ENCODE measurements at places on chromosomes 11 and 22.
A peak's percentile ranks its signal among the peaks of the same experiment; 100 is the strongest.

GRCh38 chr11:26739366-26740073, 17.7 kb upstream of the SLC5A12 start:
- DNase-seq: no peak

GRCh38 chr11:107605061-107606006, 14.4 kb downstream of the ELMOD1 start:
- DNase-seq: no peak

DNA sequence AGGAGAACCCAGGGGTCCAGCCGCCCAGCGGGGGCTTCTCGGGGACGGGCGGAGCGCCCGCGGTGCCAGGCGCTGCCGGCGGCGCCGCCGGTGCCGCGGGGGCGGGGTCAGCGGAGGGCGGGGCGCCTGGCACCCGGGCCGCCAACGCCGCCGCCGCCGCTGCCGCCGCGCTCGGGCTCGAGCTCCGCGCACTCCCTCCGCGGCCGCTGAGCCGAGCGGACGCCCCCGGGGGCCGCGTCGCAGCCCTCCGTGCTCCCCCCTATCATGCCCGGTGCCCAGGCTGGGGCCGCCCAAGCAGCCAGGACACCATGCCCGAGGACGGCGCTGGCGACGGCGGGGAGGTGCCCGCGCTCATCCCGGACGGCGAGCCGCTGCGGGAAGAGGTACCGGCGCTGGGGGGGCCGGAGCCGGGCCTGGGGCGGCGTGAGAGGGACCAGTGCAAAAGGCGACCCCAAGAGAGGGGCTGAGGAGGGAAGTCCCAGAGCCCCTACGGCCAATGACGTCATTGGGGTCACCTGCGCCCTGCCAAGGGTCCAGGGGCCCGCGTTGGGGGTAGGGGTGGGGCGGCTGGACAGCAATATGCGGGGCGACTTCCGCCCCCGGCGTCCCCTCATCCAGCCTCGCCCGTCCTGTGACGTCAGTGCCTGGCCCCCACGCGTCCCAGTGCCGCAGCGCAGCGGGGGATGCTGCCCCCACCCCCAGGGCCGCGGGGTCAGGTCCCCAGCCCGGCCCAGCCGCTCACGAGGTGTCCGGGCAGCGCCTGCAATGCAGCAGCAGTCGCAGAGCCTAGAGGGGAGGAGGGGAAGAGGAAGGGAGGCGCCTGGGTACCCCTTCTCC, at the start of gene TMEM151A:
TMEM151A (plus strand) TSS at position 189 of the 837 bp plus-strand sequence; CDS start at position 309, 120 bp downstream.
- DNase-seq: no peak

- DNase-seq: no peak
These were observed 3.1 kb upstream of the CLDN5 start for GRCh38 chr22:19527321-19527721.

DNA sequence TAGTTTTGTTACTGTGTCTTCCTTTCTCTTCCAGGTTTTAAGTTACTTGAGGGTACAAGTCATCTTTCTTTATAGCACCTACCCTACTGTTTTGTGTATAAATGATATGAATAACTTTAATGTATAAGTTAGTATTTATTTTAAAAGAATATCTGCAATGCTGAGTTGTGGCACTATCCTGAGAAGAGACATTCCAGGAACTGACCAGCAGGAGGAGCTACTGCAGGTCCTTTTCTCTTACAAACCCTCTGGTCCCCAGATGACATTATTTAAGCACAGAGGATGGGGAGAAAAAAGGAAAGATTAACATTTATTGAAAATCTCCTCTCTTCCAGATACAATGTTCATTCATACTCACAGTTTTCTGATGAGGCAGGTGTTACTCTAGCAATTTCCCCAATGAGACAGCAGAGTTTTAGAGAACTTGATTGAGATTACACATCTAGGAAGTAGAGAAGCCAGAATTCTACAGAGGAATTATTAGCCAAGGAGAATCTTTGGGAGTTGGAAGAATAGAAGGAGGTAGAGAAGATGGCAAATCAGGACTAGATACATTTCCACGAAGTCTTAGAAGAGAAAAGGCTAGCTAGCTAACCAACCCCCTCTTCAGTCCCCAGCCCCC, 541.2 kb upstream of the API5 start:
- peak; percentile 17 for DNase-seq

GRCh38 chr11:35122308-35122707, 16.7 kb upstream of the CD44 start:
- no peak for DNase-seq

DNA sequence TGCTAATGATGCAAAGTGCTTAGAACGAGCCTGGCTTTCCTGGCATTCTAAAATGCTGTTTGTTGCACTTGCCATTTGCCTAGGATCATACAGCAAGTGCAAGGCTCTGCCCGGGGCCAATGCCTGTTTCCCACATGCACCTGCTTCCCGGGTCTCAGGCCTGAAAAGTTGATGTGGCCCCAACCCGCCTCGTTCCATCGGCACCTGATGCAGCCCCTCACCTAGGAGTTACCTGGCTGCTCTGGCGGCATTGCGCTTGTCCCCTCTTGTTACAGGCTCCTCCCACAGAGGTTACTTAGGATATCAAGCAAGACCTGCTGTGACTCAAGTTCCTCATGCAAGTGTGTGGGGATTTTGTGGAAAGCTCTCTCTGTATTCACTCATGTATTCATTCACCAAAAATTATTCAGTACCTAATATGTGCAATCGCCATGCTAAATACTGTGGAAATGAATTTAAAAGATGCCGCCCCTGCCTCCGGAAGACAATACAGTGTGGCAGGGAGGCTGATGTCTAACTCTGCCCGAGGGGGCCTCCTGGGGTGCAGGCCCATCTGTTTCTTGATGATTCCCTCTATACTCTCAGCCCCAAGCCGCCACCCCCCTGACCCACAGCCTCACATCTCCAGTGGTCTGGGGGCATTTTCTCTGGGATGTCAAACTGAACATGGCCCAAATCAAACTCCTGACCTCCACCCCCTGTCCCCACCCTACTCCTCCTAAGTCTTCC, 184.5 kb downstream of the EFCAB6 start:
- no peak for DNase-seq

DNA sequence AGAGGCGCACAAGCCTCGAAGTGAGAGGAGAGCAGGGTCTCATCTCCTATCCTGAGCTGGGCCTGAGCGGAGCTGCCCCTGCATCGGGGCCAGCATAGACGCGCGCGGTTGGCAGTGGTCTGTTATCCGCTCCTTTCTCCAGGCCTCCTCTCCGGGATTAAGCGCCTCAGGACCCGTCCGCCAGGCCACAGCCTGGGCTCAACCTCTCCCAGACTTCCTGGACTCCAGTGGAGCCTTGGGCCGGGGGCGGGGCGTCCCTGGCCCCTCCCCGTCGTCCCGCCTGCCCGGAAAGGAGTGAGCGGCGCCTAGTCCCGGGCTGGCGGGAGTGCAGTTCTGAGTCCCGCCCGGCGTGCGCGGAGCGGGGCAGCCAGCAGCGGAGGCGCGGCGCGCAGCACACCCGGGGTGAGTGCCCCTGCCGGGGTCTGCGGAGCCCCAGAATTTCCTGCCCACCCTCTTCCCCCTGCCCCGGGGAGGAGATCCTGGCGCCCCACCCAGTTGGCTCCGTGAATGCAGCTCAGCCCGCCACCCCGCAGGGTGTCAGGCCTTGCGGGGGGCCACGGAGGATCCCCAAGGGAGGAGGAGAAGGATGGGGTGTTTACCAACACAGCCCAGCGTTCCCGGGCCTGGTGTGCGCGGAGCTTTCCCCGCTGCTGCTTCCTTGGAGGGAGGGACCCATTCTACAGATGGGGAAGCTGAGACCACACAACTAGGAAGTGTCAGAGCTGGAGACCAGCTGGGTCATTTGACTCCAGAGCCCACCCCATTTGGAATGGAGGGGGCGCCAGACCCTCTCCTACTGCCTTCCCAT, at the start of gene TCIRG1:
TCIRG1 (plus strand) TSS at position 308 of the 808 bp plus-strand sequence. CDS start 2,247 bp downstream, outside the sequence.
- DNase-seq: peak; percentile 92

- DNase-seq: no peak
These were observed 1.9 kb downstream of the FBXO7 start for GRCh38 chr22:32476281-32477195.

GRCh38 chr22:22986640-22987039, 83.7 kb upstream of the GNAZ start:
- DNase-seq: no peak

GRCh38 chr11:79510960-79511359, 70.1 kb upstream of the TENM4 start:
- DNase-seq: no peak

DNA sequence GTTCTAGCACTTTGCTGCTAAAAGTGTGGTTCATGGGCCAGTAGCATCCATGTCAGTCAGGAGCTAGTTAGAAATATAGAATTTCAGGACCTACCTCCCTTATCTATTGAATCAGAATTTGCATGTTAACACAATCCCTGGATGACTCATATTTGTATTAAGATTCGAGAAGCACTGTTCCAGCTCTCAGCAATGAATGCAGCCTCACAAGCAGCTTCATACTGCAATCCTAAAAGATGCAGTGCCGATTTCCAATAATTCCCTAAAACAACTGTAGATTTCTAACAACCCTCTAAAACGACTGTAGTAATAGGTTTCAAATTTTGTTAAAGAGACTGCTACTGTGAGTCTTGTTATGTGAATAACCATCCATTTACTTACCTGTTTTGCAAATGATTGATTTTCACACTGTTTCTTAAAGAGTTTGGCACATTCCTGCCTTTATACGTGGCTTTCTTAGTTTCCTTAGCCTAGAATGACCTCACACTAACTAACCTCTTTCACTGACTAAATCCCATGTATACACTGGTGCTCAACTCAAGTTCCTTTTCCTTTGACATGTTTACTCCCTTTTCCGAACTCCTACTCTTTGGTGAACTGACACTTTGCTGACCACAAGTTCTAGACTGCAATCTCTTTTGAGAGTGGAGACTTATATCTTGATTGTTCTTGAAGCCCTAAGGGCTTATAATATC, 511.8 kb downstream of the METTL15 start:
- DNase-seq: no peak

DNA sequence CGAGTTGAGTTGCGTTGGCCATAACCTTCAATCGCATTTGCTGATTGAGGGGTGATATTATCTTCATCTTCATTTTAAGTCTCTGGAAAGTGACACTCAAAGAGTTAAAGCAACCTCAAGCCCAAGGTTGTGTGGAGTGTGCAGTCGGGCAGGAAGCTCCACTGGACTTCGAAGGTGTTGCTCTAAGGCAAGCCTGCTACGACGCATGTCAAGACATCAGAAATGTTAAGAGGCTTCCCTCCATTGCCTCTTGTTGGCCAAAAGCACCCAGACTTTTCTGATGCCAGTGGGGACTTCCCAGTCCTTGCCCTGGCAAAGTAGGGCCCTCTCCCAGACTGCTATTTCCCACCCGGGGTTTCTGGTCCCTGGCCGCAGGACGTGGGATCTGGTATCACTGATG, 23.6 kb upstream of the SCGB1D1 start:
- DNase-seq: no peak

GRCh38 chr22:19058713-19059451, 63.3 kb downstream of the DGCR2 start:
- DNase-seq: no peak

GRCh38 chr22:47064016-47064415, 301.6 kb downstream of the TBC1D22A start:
- DNase-seq: no peak

DNA sequence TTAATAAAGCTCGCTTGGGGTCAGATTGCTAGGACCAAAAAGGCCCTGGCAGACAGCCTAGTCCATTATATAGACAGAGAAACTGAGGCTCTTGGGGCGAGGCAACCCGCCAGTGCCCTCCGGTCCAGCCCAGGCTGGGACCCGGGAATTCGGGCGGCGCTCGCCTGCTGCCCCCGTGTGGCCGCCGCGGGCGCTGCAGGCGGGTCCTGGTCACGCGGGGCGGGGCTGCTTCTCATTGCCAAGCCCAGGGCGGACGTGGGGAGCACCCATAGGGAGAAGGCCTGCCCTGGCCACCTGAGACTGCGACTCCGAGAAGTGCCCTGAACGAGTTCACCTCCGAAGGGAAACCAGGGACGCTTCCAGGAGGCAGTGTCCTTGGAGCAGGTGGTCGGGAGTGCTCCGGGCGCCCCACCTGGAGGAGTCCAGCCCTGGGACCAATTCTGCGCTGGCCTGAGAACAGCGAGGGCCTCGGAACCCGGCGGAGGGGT, 36.0 kb upstream of the CSNK1E start:
- DNase-seq: peak; percentile 69

DNA sequence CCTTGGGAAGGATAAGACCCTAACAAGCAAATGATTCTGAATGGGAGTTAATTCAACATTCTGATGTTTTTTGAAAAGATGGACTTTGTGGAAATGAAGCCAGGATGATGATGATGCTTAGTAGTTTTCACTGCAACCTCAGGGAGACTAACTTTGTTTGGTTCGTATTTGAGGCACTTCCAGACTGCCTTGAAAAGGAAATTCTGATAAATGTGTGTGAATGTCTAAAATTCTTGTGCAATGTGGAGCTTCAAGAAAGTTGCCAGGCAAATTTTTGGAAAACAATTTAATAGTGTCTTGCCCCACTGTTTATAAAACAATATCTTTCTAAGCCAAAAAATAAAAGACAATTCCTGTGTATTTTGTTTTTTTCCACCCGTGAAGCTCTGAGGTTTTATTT, 11.2 kb upstream of the NAV2 start:
- no peak for DNase-seq

All from heart left ventricle (tissue), 16 donors.